AG04450 (cell line): ENCODE measurements at places on chromosomes 4 and X.

DNA sequence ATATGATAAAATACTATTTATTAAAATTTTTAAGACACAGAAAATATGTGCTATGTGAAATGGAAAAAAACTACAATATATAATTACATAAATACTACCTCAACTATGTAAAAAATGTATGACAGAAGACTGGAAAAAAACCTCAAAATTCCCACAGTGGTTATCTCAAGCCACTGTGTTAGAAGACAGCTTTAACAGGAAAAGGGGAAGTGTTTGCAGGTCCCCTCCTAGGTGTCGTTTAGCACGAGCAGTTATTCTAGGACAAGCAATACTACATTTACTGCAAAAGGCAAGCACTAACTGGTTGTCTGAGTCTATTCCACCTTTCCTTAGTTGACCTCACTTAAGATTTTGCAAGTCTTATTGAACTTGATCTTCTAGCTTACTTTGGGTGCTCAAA lies 44.9 kb upstream of the PHF8 start:
- DNase-seq: no peak

DNA sequence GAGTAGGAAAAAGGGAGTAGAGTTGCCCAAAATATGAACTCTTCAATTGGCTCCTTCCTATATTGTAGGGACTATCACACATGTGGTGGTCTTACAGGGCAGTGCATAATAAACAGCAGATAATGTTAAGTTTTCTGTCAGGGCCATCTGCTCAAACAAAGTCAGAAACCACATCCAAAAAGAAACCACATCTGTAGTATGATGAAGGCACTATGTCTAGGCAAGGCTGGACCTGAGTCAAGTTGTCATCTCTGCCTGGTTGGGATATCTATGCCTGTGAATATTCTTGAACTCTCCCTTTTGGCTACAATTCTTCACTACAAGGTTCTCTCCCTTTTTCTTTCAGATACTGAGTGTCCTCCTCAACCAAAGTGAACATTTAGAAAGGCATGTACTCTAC lies 109.4 kb upstream of the C1GALT1C1 start:
- DNase-seq: no peak

GRCh38 chr4:93700571-93700970 lies 128.0 kb upstream of the ATOH1 start:
- DNase-seq: no peak

DNA sequence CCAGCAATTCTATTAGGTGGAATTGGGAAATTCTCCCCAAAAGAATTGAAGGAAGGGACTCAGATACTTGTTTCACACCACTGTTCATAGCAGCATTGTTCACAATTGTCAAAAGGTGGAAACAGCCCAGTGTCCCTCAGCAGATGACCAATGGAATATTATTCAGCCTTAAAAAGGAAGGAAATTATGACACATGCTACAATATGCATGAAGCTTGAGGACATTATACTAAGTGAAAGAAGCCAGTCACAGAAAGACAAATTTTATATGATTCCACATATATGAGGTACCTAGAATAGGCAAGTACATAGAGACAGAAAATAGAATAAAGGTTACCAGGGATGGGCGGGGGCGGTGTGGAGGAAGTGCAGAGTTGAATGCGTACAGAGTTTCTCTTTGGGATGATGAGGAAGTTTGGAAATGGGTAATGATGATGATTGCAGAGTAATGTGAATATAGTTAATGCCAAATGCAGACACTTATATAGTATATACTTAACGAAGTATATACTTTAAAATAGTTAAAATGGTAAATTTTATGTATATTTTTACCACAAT lies 29.6 kb downstream of the DOCK11 start:
- DNase-seq: no peak

DNA sequence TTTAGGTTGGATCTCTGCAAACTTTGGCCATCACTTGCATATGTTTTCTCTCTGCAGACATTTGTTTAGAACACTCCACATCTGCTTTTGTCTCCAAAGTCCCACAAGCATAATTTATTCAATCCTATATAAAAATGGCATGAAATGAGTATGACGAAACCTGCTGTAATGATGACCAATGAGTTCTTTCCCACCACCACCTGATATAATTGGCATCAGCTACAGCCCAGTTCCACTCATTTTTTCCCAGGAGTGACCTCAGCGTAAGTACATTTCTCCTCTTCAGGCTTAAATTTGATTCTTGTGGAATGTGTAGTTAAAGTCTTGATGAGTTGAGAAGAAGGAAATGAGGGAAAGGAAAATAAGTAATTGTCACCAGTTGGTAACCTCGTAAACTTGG lies 205.1 kb downstream of the AWAT2 start:
- no peak for DNase-seq

GRCh38 chr4:37040816-37041215 lies 203.7 kb upstream of the NWD2 start:
- DNase-seq: no peak

- DNase-seq: no peak
These were observed 11.5 kb downstream of the PRPS2 start for GRCh38 chrX:12802741-12803140.

DNA sequence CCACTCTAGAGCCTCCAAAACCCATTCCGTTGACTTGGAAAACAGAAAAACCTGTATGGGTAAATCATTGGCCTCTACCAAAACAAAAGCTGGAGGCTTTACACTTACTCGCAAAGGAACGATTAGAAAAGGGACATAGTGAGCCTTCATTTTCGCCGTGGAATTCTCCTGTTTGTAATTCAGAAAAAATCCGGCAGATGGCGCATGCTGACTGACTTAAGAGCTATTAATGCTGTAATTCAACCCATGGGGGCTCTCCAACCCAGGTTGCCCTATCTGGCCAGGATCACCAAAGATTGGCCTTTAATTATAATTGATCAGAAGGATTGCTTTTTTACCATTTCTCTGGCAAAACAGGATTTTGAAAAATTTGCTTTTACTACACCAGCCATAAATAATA lies 60.8 kb downstream of the ZNF732 start:
- DNase-seq: no peak

GRCh38 chr4:2497324-2497723 lies 28.4 kb downstream of the RNF4 start:
- no peak for DNase-seq

DNA sequence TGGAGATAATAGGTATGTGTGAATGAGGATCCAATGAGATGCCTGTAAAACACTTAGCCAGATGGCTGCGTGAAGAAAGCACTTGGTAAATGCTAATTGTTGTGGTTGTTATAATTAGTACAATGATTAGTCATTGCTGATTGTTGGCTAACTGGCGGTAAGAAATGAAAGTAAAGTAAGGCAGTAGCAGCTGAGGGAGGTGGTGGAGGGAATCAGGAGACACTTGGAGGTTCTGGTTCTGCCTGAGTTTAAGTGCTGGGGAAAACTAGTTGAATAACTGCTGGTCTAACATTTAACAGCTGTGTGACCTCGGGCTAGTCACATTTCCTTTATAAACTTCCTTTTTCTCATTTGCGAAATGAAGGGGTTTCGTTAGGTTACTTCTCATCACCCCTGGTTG lies 30.9 kb downstream of the CD38 start:
- DNase-seq: no peak

DNA sequence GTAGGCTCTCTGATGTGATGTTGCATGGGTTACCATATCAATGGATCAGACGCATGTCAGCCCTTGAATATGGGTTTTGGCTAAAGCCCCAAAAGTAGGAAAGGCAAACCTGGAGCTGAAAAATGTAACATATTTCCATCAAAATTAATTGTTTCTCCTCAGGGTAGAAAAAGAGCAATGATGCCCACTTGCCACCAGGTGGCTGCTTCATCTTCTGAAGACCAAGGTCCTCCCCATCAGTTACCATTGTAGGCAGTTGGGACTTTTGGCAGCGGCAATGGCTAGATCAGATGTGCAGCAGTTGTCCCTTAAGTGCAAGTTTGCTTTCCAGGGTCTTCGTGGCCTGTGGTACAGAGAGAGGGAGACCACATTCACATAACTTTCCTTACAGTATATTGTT lies 118.2 kb downstream of the NAF1 start:
- DNase-seq: no peak

DNA sequence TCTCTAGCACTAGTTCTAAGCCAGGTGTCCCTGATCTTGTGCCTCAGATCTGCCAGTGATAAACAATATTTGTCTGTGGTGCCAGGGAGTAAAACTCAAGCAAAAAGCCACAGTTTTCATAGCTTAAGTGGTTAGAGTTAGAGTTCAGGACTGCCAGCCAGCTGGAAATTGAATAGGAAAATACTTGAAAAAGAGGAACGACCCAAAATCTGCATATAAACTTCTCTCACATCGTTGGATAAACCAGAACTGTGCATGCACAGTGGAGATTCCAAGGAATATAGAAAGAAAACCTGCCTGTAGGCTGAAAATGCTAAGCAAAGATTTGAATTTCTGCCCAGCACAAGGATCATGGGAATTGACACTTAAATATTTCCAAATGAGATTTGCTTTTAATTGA lies 35.0 kb upstream of the GNPDA2 start:
- DNase-seq: no peak
